GM12865 (cell line): ENCODE measurements at places on chromosomes 13 and 19.

- no peak for DNase-seq
Measured at GRCh38 chr13:74555651-74556420, 421.6 kb upstream of the KLF12 start.

DNA sequence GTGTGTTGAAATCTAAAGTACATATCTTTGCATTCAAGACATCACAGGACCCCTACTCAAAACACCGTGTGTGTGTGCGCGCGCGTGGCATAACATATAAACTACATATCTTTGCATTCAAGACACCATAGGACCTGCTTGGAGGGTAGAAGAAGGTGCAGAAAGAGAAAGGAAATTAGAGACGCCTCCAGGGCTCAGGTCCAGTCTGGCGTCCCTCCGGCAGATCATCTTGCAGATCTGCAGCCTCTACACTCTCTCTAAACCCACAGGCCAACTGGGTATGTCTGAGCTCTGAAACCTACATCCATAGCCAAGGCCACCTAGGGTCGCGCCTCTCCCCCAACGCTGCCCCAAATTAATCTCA is 659 bp upstream of the PAFAH1B3 start:
- no peak for DNase-seq

DNA sequence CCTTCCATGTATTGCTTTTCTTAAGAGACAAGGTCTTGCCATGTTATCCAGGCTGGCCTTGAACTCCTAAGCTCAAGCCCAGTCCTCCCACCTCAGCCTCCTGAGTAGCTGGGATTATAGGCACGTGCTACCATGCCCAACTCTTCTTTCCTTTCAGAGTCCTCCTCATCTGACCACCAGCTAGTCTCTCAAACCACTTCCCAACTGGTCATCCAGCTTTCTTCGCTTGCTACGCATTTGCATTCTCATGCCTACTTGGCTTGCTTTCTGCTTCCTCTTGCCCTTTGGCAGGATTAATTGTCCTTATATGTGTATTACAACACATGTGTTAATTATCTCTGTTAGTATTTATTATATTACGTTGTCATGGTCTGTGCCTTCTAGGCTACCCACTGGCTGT is 6.3 kb downstream of the GPR18 start:
- no peak for DNase-seq

GRCh38 chr13:27168086-27168485 is 3.5 kb downstream of the USP12 start:
- DNase-seq, result no peak

DNA sequence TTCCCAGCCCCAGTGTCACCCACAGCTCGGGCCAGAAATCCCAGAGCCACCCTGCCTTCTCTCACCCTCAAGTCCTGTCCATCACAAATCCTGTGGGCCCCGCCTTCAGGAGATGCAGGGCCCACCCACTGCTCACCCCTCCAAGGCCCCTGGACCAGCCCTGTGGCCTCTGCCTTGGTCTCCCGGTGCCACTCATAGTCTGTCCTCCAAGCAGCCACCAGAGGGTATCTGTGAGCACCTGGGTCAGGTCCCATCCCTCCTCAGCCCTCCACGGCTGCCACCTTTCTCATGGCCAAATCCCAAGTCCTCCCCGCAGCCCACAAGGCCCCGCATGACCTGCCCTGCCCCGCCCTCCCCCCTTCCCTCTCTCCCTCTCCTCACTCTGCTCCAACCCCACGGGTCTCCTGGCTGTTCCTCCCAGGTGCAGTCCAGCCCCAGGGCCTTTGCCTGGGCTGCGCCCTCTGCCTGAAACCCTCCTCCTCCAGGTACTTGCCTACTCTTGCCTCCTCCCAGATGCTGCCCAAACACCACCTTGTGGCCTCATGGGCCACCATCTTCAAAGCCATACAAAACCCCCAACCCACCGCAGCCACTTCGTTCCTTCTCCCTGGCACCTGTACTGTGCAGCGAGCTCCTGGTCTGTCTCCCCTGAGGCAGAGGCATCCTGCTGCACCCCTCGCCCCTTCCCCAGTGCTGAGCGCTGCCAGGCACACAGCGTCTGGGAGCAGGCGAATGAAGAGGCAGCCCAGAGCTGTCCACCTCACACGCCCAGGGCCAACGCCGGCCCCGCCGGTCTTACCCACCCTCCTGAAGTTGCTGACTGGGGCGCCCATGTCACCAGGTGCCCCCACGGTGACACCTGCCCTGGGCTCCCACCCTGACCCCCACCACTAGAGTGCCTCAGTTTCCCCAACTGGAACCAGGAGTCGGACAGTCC is 13.2 kb upstream of the UQCR11 start:
- peak; percentile 71 for DNase-seq

GRCh38 chr13:50512474-50513299 is 330.8 kb downstream of the DLEU7 start:
- DNase-seq, result peak; percentile 79

GRCh38 chr19:32580353-32580900 is 563 bp upstream of the PDCD5 start:
- DNase-seq, result no peak
